ENCODE measurements at places on chromosomes 11 and 22. TPM values are rescaled to one million over a fixed set of nuclear protein-coding genes. Genes with fewer than 3 reads are reported as not detected.

HYOU1 gene
- total RNA-seq, result 86.1 TPM

GLYATL2 gene
- not detected for total RNA-seq

MS4A15 gene
- not detected for total RNA-seq

PUS3 gene
- 1.8 TPM for total RNA-seq

GRCh38 chr11:80024119-80024518 lies 583.3 kb upstream of the TENM4 start:
- DNase-seq, result no peak
- no peaks in the 10 kb centered on the region for H3K4me1 ChIP-seq
- no peaks in the 10 kb centered on the region for H3K36me3 ChIP-seq
- H3K27ac ChIP-seq, result no peak overlapping the region
- H3K27me3 ChIP-seq, result no peaks in the 10 kb centered on the region

DNA sequence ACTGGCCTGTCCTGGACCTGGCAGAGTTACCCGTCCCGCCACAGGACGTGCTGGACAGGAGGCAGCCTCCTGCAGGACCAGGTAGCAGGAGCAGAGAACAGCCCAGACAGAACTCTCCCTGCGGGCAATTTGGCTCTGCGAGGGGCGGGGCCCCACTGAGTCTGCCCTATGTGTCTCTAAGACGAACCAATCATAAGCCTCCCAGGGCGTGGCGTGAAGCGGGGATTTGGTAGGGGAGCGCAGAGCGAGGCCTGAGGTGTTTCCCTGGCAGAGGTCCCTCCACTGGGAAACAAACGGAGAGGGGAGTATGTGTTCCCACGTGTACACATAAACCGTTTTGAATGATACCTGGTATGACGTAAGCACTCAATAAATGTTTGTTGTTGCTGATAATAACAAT lies 7.4 kb downstream of the CD82 start:
- H3K27me3 ChIP-seq, result no peaks in the 10 kb centered on the region
- H3K4me1 ChIP-seq, result no peaks in the 10 kb centered on the region
- DNase-seq, result no peak
- no peak overlapping the region for H3K27ac ChIP-seq
- H3K36me3 ChIP-seq, result no peaks in the 10 kb centered on the region
- H3K4me3 ChIP-seq, result no peak overlapping the region

DNA sequence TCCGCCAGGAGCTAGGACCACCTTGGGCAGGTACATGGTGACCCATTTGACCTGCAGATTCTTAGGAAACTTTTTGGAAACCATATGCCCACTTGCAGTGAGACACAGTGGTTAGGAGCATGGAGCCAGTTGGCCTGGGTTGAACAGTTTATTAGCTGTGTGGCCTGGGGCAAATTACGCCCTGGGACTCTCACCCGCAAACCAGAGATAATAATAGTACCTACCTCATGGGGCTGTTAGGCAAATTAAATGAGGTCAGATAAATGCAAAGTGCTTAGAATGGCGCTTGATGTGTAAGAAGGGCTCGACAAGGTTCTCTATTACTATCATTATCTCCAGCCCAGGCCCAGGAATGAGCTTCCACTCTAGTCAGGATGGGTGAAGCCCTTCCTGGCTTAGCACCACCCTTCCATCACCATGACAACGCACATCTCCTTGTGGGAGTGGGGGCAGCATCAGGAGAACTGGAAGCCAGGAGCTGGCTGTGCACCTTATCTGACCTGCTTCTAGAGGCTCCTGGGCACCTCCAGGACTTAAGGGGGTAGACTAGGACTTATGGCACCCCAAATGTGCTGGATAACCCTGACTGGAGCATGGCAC lies 5.1 kb downstream of the SYT12 start:
- no peak overlapping the region for H3K27ac ChIP-seq
- no peak for DNase-seq
- H3K27me3 ChIP-seq, result no peaks in the 10 kb centered on the region
- H3K4me3 ChIP-seq, result no peak overlapping the region

All from uterus (tissue), 4 donors.